ENCODE measurements at places on chromosomes 7 and 10.

DNA sequence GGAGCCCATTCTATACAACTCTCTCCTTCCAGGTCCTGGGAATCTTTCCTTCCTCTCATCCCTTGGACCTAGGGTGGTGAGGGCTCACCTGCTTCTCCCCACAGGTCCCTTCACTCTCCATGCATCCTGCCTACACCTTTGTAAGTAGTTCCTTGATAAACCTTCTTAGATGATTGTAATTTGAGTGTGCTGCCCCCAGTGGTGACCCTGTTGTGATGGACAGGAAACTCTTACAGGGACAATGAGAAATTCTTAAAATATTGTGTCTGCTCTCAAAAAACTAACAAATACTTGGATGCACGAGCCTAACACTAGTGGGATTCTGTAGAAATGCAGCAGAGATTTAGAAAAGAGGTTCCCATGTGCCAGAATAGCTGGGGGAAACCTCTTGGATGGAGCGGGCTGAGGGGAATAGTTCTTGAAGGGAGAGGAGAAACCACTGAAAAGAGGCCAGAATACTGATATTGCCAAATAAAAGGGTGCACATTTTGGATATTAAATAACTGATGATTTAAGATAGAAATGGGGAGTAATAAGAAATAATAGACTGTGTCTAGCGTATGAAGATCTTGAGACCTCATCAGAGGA lies 6.7 kb upstream of the PAXIP1 start:
- DNase-seq = peak; percentile 7

GRCh38 chr10:131892806-131893675 lies 7.8 kb upstream of the PPP2R2D start:
- DNase-seq = no peak

- DNase-seq = no peak
Observed at GRCh38 chr10:49620841-49621378, 7.1 kb downstream of the CHAT start.

GRCh38 chr10:6866757-6867156 lies 286.7 kb upstream of the PRKCQ start:
- DNase-seq = no peak

DNA sequence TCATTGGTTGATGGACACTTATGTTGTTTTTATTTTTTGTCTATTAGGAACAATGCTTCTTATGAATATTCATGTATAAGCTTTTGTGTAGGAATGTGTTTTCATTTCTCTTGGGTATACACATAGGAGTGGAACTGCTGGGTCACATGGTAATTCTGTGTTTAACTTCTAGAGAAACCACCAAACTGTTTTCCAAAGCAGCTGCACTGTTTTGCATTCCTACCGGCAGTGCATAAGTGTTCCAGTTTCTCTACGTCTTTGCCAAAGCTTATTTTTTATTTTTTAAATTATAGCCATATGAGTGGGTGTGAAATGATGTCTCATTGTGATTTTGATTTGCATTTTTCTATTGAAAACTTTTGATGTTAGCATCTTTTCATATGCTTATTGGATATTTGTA lies 51.3 kb downstream of the ADK start:
- DNase-seq = peak; percentile 46

- no peak for DNase-seq
Observed at GRCh38 chr10:79314761-79315601, 32.3 kb upstream of the PPIF start.

GRCh38 chr7:1907751-1908365 lies 237.8 kb downstream of the ELFN1 start:
- DNase-seq = no peak
